ENCODE measurements at places on chromosomes 7 and 10.

DNA sequence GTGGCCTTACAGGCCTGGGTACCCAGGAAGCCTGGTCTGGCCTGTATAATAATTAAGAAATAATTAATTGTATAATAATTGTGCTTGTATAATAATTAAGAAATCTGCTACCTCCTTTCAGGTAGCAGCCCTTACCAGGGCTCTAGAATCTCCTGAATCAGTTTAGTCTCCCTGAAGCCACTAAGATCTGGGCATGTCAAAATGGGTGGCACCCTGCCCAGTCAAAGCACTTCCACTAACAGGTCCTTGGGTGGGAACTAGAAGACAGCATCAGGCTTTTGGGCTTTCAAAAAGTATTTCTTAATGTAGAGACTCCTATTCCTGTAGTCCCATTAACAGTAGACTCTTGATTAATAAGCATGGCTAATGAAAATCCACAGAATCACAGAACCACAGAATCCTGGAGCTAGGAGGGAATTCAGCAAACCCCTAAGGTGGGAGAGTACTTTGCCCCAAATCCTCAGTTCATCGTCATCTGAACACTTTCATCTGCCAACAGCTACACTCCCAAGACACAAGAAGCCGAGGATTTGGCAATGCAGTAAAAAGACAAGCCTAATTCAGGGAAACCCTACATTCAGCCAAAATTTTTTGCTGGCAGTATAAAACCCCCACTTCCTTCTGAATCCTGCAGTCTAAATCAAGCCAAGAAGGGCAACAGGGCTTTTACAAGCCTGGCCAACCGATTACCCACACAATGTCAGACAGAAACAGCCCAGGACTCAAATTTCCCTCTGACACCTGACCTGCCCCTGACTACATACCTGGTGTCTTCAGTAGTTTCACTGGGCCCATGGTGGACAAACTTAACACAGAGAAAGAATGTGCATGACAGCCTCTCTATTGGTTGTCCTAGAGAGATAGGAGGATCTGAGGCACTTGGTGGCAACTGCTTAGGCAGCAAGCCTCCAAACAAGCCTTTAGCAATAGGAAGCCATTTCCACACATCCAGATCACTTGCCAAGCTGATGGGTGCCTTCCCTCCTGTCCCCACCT, 5.9 kb upstream of the IL6 start:
- DNase-seq = no peak

DNA sequence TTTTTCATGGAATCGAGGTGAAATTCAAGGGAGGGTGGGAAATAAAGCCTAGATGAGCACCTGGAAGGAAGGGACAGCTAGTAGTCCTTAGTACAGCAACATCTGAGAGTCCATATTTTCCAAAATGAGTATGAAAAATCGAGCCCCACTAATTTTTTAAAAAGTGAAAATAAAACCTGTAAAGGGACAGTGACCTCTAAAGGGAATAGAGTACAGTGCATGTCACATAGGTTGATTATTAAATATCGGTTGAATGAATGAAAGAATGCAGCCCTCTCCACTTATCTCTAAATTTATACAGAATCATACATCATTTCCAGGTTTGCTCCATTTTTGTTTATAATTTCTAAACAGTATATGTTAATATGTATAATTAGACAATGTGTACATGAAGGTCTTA, 1088.5 kb upstream of the GHITM start:
- DNase-seq = no peak

DNA sequence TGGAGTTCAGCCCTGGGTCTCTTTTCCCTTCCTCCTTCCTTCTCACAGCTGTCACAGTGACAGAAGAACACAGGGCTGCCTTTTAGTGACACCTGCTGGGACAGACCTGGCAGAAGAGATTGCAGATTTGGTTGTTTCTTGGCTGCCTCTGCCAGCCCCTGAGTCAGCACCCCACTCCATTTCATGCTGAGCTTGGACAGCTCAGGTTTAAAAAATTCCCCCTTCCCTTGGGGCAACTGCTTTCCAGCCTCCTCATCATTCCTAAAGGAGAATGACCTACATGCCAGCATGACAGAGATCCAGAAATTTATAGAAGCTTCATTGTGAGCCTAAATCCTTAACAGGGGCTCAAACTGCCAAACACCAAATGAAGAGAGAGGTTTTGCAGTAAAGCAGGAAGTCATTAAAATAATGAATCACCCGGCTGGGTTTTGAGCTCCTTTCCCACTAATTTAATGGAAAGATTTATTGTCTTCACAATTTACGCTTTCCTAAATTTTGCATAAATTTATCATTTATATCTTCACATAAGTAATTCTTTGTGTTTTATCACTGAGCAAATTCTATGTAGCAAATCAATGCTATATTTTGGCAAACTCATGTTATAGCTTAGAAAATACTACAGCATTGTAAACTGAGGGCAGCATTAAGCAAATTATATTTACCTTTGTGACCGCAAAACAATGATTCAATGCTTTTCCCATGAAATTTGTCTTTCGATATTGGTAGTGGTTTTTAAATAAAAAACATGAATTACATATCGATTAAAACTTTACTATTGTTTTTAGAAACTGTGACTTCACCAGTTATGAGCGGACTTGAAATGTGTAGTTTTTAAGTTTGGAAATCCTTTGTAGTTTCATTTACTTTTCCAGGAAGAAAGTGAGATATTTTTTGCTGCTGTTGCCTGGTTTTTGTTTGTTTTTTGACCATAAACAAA, 399.5 kb upstream of the ANKRD30A start:
- peak; percentile 55 for DNase-seq

DNA sequence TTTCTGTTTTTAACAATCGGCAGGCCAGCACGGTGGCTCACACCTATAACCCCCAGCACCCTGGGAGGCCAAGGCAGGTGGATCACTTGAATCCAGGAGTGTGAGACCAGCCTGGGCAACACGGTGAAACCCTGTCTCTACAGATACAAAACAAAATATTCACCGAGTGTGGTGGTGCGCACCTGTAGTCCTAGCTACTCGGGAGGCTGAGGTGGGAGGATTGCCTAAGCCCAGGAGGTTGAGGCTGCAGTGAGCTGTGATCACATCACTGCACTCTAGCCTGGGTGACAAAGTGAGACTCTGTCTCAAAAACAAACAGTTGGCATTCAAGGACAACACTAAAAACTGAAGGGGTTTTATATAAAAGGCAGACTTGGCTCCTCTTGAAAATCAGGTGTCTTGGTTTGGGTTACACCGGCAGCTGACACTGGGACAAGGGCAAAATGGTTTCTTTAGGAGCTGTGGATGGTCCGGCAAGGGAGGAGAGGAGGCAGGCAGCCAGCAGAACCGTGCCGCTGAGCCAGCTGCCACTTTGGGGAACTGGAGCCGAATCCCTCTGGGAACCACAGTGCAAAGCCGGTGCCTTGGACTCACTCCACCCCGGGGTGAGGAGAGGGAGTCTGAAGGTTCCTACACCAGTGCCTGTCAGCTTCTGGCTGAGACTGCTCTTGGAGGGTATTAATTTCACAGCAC, 52.6 kb downstream of the CHST3 start:
- DNase-seq = no peak

- no peak for DNase-seq
These were observed 302.3 kb upstream of the AUTS2 start for GRCh38 chr7:69295977-69296376.

DNA sequence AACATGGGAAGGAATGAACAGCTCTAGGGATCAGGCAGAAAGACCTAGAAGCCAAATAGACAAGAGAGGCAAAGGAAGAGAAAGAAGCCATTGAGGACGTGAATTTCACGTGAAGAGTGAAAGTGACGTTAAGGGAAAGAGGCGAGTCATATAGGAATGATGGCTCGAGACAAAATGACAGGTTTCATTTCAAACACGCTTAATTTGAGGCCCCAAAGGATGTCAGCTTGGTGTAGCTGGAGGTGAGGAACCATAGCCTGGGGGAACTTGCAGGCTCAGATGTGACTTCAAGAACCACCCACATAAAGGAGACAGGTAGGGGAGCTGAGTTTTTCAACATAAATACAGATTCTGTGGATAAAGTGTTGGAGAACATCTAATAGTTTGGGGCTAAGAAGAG, 84.3 kb upstream of the ATP6V0A4 start:
- no peak for DNase-seq

GRCh38 chr10:42802876-42803275, 20.3 kb downstream of the BMS1 start:
- no peak for DNase-seq

- DNase-seq = no peak
These were observed 11.1 kb upstream of the LRRC27 start for GRCh38 chr10:132320654-132321469.

- DNase-seq = no peak
These were observed 31.2 kb downstream of the TBXAS1 start for GRCh38 chr7:139860090-139860775.
